Activated T-helper 2 cell treated with anti-CD3 and anti-CD28 coated beads, Interferon-gamma antibody, Interleukin-2, Interleukin-4, amounts not matched to agents 10 μg/mL and 5 μg/mL and 100 μg/mL, durations not matched to agents 14 hours and 24 hours and 36 hours (primary cell): ENCODE measurements at places on chromosomes 4 and X. TPM values are rescaled to one million over a fixed set of nuclear protein-coding genes. Genes with fewer than 3 reads are reported as not detected.
A peak's percentile ranks its signal among the peaks of the same experiment; 100 is the strongest.

The BTC gene
- not detected in 2 replicates for total RNA-seq

The ADGRG4 gene
- not detected in 2 replicates for total RNA-seq

The STAP1 gene
- total RNA-seq: 18.8 and 18.9 TPM in 2 replicates

The CETN2 gene
- total RNA-seq: 9.9 and 11.3 TPM in 2 replicates

The GPR82 gene
- 0.14 TPM in 1 of 2 replicates, not detected in the other for total RNA-seq

The PAK3 gene
- 0.25 and 0.51 TPM in 2 replicates for total RNA-seq

The EDA gene
- total RNA-seq: 0.57 TPM in 2 replicates

The MXRA5 gene
- not detected in 2 replicates for total RNA-seq

The SMAD1 gene
- 5.8 and 7.5 TPM in 2 replicates for total RNA-seq

DNA sequence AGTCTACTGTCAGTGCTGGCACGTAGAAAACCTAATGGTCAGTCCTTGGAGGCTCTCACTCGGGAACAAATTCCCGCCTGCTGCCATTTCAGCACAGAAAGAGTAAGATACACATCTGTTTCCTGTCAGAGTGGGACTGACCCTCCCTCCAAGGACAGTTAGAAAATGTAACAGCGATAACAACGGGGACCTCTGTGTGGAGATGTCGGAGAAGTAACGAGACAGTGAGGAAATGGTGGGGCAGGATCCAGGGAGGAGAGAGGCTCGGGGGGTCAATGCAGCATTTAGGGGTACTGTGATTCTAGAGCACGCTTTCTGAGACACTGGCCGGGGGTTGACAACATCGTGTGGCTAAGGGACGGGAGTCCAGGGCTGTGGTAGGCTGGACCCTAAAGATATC, 36.0 kb upstream of the SORCS2 start:
- H3K4me1 ChIP-seq: no peaks in the 10 kb centered on the region
- H3K36me3 ChIP-seq: no peaks in the 10 kb centered on the region
- peaks cover 8% of the 10 kb centered on the region for H3K27me3 ChIP-seq
- no peak overlapping the region for H3K27ac ChIP-seq
- H3K4me3 ChIP-seq: no peak overlapping the region

DNA sequence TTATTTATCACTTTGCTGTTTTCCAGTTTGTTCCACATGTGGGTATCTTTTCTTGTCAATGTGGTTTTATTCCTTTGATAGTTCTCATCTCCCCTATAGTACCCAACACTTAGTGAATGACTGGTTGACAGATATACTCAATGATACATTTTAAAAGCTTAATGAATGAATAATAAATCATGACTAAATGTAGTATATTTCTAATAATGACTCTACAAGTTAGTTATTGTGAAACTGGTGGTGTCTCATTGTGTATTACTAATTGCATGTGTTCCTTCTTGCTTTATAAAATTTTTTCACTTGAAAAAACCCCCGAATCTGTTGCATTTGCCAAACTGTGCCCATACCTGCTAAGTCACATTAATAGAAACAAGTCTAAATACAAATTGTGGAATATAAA, 95.4 kb downstream of the MBNL3 start:
- no peaks in the 10 kb centered on the region for H3K27me3 ChIP-seq
- no peak overlapping the region for H3K27ac ChIP-seq
- no peak overlapping the region for H3K4me3 ChIP-seq
- H3K36me3 ChIP-seq: no peaks in the 10 kb centered on the region
- DNase-seq: no peak

DNA sequence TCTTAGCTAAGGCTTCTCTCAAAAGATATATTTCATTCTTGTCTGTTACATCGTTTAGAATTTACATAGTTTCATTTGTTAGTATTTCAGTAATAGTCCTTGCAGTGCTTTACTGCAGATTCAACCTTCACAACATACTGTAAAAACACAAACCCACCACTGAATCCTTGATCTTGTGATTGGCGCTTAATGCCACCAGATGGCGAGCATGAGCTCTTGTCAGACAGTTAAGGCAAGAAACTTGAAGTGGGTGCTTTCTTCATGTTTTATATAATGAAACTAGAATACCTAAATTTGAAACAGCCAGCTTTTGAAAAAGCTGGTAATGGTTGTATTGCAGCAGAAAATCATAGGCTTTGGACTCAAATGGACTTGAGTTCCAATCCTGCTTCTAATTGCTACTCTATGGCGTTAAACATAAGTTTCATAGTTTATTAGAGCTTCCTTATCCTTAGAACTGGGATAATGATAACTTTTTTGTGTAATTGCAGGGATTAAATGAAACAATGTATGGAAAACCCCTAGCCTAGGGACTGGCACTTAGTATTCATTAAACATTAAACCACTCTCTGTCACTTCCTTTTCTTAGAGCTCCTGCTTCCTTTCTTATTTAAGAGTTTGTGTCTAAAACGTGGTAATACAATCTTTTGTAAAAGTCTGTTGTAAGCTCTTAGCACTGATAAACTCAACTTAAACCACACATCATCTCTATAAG, 95.1 kb downstream of the USP9X start:
- H3K4me1 ChIP-seq: peaks cover 25% of the 10 kb centered on the region
- no peaks in the 10 kb centered on the region for H3K27me3 ChIP-seq
- DNase-seq: peak; percentile 28
- no peak overlapping the region for H3K4me3 ChIP-seq
- H3K36me3 ChIP-seq: peaks cover 29% of the 10 kb centered on the region
- peak overlapping the region; percentile 43 for H3K27ac ChIP-seq

DNA sequence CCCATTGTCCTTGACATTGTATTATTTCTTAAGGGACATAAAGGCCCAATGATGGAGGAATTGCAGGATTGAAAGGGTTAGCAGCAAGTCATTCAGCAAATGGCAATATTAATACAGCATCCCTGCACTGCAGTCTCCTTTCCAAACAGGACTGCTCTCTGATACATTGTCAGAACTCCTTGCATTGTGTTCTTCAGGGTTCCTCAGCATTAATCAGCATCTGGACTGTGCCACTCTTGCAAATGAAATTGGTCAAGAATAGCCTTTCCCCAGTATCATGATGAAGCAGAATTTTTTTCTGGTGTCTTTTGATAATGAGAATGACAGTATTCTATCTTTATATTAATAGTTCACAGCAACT, 272.6 kb upstream of the HAND2 start:
- no peaks in the 10 kb centered on the region for H3K36me3 ChIP-seq
- no peak overlapping the region for H3K27ac ChIP-seq
- no peaks in the 10 kb centered on the region for H3K27me3 ChIP-seq
- no peak for DNase-seq
- no peaks in the 10 kb centered on the region for H3K4me1 ChIP-seq

DNA sequence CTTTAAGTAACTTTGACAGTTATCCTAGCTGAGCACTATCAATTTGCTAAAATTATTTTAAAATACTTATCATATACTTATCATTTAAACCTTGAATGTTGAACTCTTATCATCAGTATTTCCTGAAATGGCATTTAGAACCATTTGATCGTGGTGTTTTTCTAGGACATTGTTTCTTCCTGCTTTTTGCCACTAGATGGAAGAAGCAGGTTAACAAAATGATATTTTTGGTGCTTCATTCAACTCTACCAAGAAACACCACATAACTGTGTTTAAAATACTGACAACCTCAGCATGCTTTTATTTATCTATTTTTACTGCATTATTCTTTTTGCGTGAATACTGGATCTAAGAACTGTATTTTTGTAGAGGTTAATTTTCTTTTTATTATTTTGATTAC, 44.6 kb downstream of the C4orf33 start:
- no peaks in the 10 kb centered on the region for H3K4me1 ChIP-seq
- H3K27me3 ChIP-seq: peaks cover 9% of the 10 kb centered on the region
- H3K4me3 ChIP-seq: no peak overlapping the region

- no peak overlapping the region for H3K4me3 ChIP-seq
- H3K27me3 ChIP-seq: peaks cover 9% of the 10 kb centered on the region
- no peak for DNase-seq
- peaks cover 5% of the 10 kb centered on the region for H3K4me1 ChIP-seq
- no peak overlapping the region for H3K27ac ChIP-seq
Measured at GRCh38 chrX:43961699-43962098, 11.5 kb downstream of the NDP start.

GRCh38 chr4:141580523-141580922, 55.9 kb upstream of the IL15 start:
- no peaks in the 10 kb centered on the region for H3K4me1 ChIP-seq
- H3K36me3 ChIP-seq: no peaks in the 10 kb centered on the region
- H3K27me3 ChIP-seq: no peaks in the 10 kb centered on the region
- H3K27ac ChIP-seq: no peak overlapping the region
- no peak for DNase-seq
- no peak overlapping the region for H3K4me3 ChIP-seq

DNA sequence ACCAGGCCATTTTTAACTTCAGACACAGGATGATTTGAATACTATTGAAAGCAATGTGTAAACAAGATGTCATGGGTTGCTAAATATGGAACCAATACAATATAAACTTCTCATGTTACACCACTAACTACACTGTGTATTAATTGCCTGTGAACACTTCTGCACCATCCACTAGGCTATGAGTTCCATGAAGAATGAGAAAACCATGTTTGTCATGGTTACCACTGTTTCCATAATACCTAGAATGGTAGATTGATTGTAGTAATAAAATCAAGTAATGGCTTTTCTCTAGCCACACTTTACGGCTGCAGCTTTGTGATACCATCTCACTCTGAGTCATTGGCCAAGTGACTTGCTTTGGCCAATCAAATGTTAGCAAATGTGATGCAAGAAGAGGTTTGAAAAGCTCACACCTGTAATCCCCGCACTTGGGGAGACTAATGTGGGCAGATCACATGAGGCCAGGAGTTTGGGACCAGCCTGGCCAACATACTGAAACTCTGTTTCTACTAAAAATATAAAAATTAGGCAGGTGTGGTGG, 19.9 kb upstream of the CYBB start:
- peaks cover 12% of the 10 kb centered on the region for H3K4me1 ChIP-seq
- no peaks in the 10 kb centered on the region for H3K36me3 ChIP-seq
- no peak overlapping the region for H3K4me3 ChIP-seq
- H3K27me3 ChIP-seq: no peaks in the 10 kb centered on the region

GRCh38 chrX:11423362-11423818, 130.2 kb downstream of the AMELX start:
- DNase-seq: no peak
- H3K27me3 ChIP-seq: peaks cover 16% of the 10 kb centered on the region
- no peaks in the 10 kb centered on the region for H3K4me1 ChIP-seq
- H3K27ac ChIP-seq: no peak overlapping the region
- no peak overlapping the region for H3K4me3 ChIP-seq
- no peaks in the 10 kb centered on the region for H3K36me3 ChIP-seq

- no peak overlapping the region for H3K27ac ChIP-seq
- H3K36me3 ChIP-seq: no peaks in the 10 kb centered on the region
- no peak overlapping the region for H3K4me3 ChIP-seq
- H3K4me1 ChIP-seq: peaks cover 3% of the 10 kb centered on the region
- no peak for DNase-seq
Measured at GRCh38 chr4:173001571-173001970, 167.0 kb upstream of the GALNT7 start.

- no peaks in the 10 kb centered on the region for H3K36me3 ChIP-seq
- H3K4me3 ChIP-seq: no peak overlapping the region
- H3K27ac ChIP-seq: no peak overlapping the region
- DNase-seq: no peak
- H3K4me1 ChIP-seq: no peaks in the 10 kb centered on the region
- H3K27me3 ChIP-seq: no peaks in the 10 kb centered on the region
Measured at GRCh38 chrX:16210061-16210460, 42.8 kb downstream of the MAGEB17 start.

GRCh38 chr4:25157081-25157480, 3.2 kb downstream of the SEPSECS start:
- peaks cover 15% of the 10 kb centered on the region for H3K36me3 ChIP-seq
- peaks cover 17% of the 10 kb centered on the region for H3K4me1 ChIP-seq
- no peak overlapping the region for H3K4me3 ChIP-seq
- DNase-seq: no peak
- H3K27me3 ChIP-seq: no peaks in the 10 kb centered on the region
- H3K27ac ChIP-seq: no peak overlapping the region

GRCh38 chr4:150315175-150315574, 236.9 kb downstream of the DCLK2 start:
- peaks cover 5% of the 10 kb centered on the region for H3K4me1 ChIP-seq
- no peak for DNase-seq
- no peak overlapping the region for H3K27ac ChIP-seq

DNA sequence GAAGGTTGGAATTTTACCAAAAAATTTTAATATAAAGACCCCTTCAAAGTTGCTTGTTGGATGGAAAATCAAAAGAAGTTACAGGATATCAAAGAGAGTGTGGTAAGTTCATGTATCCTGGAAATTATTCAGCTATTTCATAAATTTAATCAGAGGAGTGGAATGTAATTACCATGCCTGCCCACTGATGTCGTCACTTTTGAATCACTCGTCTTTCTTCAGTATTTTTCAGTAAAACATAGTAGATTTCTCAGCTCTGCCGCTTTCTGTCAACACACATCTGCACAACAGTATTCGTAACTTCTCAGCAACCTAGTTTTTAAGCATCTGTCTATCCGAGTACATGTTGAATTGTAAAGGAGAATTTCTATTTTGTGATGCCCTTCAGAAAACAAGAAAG, 2163.0 kb upstream of the AGA start:
- no peaks in the 10 kb centered on the region for H3K4me1 ChIP-seq
- no peak overlapping the region for H3K27ac ChIP-seq
- no peaks in the 10 kb centered on the region for H3K36me3 ChIP-seq
- no peak for DNase-seq

- no peak overlapping the region for H3K4me3 ChIP-seq
- no peak for DNase-seq
- peaks cover 9% of the 10 kb centered on the region for H3K36me3 ChIP-seq
Measured at GRCh38 chr4:108520807-108521206, 99.6 kb upstream of the RPL34 start.

- H3K36me3 ChIP-seq: peaks cover 17% of the 10 kb centered on the region
- no peaks in the 10 kb centered on the region for H3K27me3 ChIP-seq
- DNase-seq: no peak
- peaks cover 11% of the 10 kb centered on the region for H3K4me1 ChIP-seq
Measured at GRCh38 chrX:154408659-154409221, 314 bp downstream of the DNASE1L1 start.

- H3K4me3 ChIP-seq: no peak overlapping the region
- no peak for DNase-seq
- no peak overlapping the region for H3K27ac ChIP-seq
- no peaks in the 10 kb centered on the region for H3K36me3 ChIP-seq
- peaks cover 8% of the 10 kb centered on the region for H3K4me1 ChIP-seq
Measured at GRCh38 chrX:152821145-152821765, 9.3 kb downstream of the CETN2 start.

DNA sequence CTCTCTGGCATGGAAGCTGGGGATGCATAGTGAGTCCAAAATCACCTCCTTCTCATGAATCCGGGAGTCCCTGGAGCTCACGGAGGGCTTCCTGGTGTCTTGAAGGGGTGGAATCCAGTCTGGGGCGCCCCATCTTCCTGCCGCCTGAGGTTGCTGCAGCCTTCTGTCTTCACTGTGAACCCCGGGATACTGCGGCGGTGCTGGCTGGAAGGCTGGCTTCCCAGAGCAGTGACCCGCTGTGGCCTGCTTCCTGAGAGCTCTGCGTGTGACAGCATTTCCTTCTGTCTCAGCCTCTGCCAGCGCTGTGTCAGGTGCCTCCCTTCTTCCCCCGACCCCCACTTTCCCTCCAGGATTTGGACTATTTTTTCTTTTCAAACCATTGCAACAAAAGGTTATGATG, 98.8 kb upstream of the STOX2 start:
- no peaks in the 10 kb centered on the region for H3K4me1 ChIP-seq
- no peaks in the 10 kb centered on the region for H3K36me3 ChIP-seq
- no peak overlapping the region for H3K4me3 ChIP-seq
- no peak for DNase-seq

- peak; percentile 38 for DNase-seq
- H3K4me3 ChIP-seq: peak overlapping the region; percentile 90
- peaks cover 5% of the 10 kb centered on the region for H3K36me3 ChIP-seq
Measured at GRCh38 chrX:107676559-107677378, 48.5 kb downstream of the PRPS1 start.
